Activated CD4-positive, alpha-beta T cell treated with anti-CD3 and anti-CD28 coated beads for 1 hour (primary cell): ENCODE measurements at places on chromosomes 3 and 15.

DNA sequence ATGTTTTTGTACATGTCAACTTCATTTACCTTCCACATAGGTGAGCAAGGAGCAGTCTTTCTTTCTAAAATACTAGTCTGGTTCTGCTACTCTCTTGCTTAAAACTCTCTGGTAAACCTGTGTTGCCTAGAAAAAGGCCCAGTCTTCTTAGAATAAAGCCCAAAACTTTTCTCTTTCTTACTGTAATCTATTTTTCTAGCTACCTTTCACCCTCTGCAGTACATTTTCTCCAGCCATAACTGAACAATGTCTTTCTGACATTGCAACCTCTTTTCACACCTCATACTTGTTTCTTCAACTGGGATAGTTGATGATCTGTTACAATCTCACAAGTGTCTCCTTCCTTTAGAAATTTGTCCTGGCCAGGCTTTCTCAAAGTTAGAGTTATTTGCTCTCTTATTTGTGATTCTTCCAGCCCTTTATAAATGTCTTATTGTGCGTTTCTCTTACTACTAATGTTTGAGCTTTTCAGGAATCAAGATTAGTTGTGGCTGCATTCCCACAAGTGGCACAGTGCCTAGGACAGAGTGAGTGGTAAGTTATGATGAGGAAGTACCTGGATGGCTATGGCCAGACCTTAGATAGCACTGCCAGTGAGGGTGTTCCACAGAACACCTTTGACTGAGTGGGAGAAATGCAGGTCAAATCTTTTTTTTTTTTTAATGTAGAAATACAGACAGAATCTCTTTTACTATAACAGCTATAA is 313.4 kb upstream of the SATB1 start:
- DNase-seq = no peak

GRCh38 chr3:84140631-84141030 is 818.2 kb upstream of the CADM2 start:
- no peak for DNase-seq

DNA sequence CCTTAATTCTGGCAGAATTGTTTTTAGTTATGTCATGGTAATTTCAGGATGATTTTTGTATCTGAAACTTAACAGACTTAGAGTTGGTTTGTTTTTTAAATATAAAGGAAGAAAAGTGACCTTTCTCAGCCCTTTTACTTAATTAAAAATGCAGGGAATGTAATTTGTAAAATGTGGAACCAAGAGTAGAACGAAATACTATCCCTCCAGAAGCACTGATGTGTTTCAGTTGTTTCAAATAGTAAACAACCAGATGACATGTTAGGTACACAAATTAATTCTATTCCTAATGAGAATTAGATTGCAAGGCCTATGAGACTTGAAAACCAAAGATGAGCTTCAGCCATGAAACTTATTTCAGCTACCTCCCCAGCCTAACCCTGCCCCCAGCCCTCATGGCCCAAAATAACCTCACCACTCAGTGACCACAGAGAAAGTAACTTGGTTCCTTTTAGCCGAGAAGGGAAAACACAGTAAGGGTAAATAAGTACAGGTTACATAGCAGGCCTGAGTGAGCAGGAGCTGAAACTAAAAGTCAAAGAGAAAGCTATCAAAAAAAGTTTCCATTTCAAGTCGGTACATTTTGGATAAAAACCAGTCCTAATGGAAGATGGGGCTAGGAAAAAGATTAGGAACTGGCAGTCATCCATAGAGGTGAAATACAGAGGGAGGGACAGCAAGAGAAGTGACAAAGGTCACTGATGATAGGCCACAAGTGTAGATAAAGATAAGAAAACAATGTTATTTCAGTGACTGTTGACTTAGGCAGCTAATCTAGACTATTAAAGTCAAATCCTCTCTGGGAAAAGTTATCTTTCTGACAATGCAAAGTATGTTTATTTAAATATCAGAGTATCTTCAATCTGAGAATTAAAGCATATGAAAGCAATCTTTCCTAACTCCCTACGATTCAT is 23.2 kb downstream of the SENP8 start:
- no peak for DNase-seq

- no peak for DNase-seq
Measured at GRCh38 chr3:185151101-185151963, 1.5 kb downstream of the C3orf70 start.

- no peak for DNase-seq
Measured at GRCh38 chr3:127914584-127914983, 448 bp upstream of the KBTBD12 start.

DNA sequence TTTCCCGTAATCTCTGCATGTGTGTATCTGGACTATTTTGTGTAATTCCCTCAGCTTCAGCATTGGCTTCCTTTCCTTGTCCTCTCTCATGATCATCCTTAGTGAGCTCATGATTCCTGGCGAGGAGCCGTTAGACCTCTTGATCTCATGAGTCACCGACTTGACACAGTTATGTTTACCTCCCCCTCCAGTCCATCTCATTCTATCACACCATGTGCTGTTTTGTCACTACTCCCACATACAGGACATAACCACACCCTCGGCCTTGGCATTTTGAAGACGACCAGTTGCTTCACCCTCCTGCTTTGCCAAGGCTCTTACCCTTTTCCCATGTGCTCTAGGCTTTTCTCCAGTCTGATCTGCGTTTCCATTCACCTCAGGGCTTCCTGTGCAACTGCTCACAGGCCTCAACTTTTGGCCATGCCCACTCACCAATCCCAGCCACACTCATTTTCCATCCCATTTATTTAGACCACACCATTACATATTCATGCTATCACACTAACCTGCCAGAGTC is 41.5 kb downstream of the CP start:
- no peak for DNase-seq

GRCh38 chr3:89932882-89933281 is 825.5 kb downstream of the EPHA3 start:
- DNase-seq = no peak
